ENCODE measurements at places on chromosomes 13 and 19.

DNA sequence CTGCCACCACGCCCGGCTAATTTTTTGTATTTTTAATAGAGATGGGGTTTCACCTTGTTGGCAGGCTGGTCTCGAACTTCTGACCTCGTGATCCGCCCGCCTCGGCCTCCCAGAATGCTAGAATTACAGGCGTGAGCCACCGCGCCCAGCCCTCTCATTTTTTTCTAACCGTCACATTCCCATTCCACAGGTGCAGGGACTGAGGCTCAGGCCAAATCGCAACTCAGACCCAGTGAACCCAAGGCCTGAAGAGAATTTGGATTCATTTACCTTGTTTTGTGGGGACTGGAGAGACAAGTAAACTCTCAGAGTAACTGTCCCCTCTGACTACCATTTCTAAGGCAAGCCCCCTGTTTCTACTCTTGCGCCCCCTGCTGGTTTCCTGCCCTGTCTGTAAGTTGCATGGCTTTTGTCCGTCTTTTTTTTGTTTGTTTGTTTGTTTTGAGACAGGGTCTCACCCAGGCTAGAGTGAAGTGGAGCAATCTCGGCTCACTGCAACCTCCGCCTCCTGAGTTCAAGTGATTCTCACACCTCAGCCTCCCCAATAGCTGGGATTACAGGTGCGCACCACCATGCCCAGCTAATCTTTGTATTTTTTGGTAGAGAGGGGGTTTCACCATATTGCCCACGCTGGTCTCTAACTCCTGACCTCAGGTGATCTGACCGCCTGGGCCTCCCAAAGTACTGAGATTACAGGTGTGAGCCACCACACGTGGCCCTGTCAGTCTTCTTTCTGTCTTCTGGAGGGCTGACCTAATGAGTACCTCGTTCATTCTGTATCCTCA is 2.3 kb upstream of the STRN4 start:
- DNase-seq = peak; percentile 63

DNA sequence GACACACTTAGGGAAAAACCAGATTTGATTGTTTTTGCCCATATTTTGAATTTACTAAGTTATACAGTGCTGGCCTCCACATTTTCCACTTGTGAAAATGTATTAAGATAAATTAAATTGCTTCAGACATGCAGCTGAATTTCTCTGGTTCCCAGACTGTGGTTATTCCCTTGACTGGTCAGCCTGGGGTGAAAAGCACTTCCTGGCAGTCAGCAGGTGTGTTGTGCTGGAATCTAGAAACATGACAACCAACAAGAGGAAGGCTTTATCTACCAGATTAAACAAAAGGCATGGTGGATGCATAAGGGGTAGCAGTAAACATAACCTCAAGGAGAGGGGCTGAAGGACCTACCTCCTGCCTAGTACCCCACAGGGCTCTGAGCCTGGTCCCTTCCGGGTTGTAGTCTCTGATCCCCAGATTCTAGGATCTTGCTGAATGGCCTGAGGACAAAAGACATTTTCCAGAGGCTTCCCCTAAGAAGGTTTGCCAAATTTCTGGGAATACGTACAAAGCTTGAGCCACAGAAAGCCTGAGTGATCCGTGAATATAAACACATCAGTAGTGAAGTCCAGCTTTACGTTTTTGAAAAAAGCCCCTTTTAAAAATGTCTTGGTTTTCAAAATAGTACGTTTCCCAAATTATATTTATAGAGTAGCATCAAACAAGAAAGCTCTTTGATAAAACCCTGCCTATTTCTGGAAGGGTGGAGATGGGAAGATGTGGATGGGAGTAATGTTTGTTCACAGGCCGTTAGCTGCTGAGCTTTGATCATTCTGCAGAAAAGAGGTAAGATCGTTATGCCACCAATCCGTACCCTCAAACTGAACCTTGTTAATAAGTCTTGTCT is 133.4 kb downstream of the LACC1 start:
- no peak for DNase-seq

GRCh38 chr13:36954542-36954941 is 34.5 kb upstream of the SMAD9 start:
- DNase-seq = no peak

DNA sequence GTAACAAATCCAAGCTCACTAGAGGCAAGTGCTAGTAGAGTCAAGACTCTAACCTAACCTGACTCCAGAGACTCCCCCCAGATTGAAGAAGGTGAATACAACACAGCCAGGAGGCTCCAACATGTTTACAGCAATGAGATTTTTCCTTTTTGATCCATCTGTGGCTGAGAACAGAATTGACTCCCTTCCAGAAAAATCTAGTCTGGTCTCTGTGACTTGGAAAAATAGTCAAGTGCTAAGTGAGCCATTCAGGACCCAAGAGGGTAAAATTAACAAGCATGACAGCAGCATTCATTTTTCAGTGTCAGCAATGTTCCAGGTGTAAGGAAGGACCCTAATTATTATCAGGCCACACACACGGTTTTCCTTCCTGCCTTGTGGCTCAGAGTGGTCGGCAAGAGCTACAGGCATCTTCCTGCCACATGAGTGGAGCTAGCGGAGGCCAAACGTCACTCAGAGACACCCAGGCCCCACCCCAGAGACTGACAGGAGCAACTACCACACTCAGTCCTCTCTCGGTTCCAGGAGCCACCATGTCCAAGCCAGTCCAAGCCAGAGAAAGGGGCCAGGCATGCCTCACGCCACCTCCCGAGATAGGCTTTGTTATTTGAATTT is 395.1 kb downstream of the FOXO1 start:
- no peak for DNase-seq

DNA sequence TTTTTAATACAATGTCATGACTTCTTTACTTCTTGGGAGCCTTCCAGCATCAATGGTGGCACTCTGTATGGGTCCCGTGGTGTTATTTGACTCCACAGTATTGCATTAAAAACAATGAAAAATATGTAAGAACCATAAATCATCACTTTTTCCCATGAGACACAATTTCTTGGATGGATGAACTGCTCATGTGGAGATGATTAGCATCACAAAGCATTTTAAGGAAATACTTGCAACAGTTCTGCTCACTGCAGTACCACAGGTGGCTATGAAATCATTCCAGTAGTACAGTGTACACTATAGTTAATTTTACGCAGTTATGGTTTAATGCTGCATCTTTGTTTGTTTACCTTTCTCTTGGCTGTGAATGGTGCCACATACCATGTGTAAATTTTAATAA is 37.2 kb upstream of the C1QTNF9B start:
- no peak for DNase-seq

- DNase-seq = no peak
These were observed 38.6 kb upstream of the TSHZ3 start for GRCh38 chr19:31387717-31388301.

DNA sequence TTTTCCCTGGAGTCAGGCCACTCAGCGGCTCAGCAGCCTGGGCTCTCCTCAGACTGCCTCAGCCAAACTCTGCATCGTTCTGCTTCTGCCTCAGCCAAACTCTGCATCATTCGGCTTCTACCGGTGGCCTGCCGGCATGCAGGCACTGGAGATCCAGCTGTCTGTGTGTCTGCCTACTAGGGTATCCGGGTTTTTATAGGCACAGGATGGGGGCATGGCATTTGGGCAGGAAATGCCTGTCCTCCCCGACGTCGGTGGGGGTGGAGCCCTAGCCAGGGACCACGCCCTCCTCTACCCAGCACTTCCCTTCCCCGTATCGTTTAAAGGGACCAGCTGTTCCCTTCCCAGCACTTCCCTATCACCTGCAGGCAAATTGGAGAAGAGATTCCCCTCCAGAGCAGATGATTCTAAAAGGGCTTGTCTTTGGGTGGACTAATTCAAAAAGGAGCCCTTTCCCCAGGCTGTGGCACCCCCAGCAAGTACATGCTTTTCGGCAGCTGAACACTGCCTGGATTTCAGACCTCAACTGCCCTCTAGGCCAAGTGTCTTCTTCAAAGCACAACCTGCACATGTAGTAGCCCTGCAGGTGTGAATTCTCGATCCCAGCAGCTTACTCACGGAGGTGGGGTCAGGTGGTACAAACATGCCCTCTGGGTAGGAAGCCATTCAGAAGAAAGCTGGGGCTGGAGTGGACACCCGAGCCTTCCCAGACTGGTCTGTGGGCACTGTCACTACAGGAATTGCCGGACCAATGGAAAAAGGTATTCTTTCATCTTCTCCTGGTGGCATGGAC is 25.4 kb upstream of the GPR12 start:
- peak; percentile 18 for DNase-seq

DNA sequence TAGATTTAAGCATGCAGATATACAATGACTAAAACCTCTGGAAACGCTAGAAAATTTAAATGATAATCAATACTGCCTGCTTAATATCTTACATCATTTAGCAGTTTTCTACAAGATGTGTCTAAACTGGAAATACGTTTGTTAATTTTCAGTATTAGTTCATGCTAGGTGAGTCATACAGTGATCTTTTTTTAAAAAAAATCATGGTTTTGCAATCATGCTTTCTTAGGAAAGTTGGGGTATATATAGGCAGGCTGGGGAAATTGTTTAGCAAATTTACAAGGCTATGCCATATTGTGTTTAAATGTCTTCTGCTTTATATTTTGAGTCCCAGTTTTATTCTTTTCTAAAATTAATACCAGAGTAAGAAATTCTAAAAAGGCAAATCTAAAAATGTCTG is 245.4 kb upstream of the SPRY2 start:
- DNase-seq = no peak

GRCh38 chr13:38213314-38213713 is 136.3 kb upstream of the UFM1 start:
- no peak for DNase-seq

DNA sequence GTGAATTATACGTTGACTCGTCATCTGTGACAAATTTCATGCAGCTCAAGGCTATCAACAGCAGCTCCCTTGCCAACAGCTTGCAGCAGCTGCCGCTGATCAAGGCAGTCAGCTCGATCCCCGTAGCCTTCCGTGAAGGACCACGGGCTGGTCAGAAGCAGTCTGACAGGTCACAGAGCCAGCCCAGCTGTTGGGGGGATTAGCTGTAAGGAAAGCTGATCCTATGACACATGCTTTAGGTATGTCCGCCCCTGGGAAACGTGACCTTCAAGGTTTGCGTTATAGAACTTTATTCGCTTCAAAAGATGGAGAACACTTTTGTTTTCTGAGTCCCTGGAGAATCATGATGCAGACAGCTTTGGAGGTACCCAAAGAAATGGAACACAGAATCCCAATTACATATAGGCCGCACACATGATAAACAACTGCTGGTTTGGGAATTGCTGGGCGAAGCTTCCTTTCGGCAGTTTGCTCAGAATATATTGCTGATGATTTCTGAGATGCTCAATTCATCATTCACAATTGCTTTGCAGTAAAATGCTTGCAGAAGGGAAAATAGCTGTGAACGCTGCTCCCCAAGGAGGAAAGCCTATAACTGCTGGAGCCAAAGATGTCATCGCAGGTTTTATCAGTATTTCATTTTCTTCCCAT is 62.6 kb upstream of the USP29 start:
- DNase-seq = no peak

- DNase-seq = peak; percentile 84
These were observed 9.9 kb upstream of the ACSBG2 start for GRCh38 chr19:6125571-6125989.

DNA sequence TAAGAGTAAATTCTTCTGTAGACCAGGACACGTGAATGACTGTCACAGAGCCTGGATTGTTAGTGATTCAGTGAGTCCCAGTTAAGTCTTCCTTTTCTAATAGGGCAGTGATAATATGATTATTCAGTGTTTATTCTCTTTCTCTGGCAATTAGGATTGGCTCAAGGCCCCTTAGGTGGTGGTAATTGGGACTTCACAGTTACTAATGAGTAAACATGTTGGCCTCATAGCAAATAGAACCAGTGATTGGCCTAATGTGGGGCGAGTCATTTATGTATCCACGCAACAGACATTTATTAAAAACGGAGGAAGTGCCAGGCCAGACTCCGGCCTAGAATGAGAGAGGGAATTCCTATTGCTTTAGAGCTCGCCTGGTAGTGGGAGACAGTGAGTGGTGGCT is 72.4 kb downstream of the SHISA2 start:
- no peak for DNase-seq

DNA sequence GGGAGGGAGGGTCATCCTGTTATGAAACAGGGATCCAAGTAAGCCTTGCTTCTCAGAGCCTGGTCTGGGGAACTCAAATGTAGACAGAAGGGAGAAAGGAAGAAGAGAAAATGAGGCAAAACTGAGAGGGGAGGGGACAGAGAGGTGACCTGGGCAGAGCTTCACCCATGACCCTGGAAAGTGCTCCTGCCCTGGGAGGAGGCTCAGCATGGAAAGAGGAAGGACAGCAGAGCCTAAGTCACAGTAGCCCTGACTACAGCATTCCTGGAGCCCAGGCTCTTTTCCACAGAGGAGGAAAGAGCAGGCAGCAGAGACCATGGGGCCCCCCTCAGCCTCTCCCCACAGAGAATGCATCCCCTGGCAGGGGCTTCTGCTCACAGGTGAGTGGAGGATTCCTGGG is at the start of gene CEACAM3:
Gene CEACAM3, plus strand, starts transcription at position 226 of the 400 bp plus-strand sequence. Its CDS starts 91 bp downstream, at position 317.
- no peak for DNase-seq

GRCh38 chr19:10655457-10656312 is 1.5 kb downstream of the ILF3 start:
- peak; percentile 28 for DNase-seq

DNA sequence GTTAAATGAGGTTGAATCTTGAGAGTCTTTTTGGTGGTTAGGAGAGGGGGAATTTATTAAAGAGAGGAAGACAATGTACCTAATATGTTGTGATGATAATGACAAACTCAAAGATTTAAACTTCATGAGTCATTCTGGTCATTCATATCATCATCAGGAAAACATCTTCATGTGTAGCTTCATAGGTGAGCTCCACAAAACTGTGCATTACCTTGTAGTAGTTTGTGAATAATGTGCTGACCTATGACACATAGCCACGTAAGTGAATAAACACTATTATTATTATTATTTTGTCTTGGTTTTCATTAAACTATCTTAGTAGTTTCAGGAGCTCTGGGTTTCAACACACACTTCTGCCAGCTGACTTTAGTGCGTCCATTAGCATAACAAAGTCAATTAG is 997 bp upstream of the GPC6 start:
- DNase-seq = no peak

DNA sequence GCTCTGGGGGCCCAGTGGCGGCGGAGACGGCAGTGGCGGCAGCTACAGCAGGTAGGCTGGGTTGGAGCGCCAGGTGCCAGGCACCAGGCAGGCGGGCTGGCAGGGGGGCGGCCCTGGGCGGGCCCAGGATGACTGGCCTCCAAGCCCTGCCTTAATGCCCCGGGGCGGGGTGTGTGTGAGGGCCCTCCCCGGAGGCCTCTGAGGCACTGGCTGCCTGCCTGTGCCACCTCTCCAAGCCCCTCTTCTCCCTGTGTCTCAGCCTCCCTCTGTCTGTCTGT is at the start of gene KLK11:
Gene KLK11, minus strand, starts transcription at position 63 of the 278 bp plus-strand sequence. CDS start 985 bp downstream, outside the sequence.
- no peak for DNase-seq

- DNase-seq = no peak
These were observed 58.7 kb upstream of the NBEA start for GRCh38 chr13:34883396-34883795.
